ENCODE measurements at places on chromosomes 5 and 9. TPM values are rescaled to one million over a fixed set of nuclear protein-coding genes. Genes with fewer than 3 reads are reported as not detected.

RANBP17 gene
- not detected for total RNA-seq

SOX30 gene
- not detected for total RNA-seq

ZFP2 gene
- 0.15 TPM for total RNA-seq

DBH gene
- not detected for total RNA-seq

ARHGEF39 gene
- 1.2 TPM for total RNA-seq

GABRB2 gene
- not detected for total RNA-seq

SHOC1 gene
- not detected for total RNA-seq

ANAPC2 gene
- total RNA-seq: 73.3 TPM

GRIA1 gene
- not detected for total RNA-seq

TEX48 gene
- not detected for total RNA-seq

GHR gene
- total RNA-seq: not detected

DNA sequence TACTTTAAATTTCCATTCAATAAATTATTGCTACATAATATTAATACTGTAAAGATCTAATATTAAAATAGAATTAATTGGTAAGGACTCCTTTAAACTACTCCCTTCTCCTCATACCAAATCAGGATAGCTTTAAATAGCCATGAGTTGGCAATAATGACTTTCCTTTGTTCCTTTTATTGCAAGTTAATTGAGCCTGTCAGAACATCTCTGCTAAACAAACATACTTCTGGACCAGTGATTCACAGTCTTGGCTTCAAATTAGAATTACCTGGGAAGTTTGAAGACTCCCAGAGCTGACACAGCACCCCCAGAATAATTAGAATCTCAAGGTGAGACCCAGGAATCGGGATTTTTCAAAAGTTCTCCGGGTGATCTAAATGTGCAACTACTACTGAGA lies 18.7 kb downstream of the C5orf58 start:
- DNase-seq: no peak

GRCh38 chr5:139684350-139684880 lies 36.3 kb downstream of the CXXC5 start:
- DNase-seq: no peak

DNA sequence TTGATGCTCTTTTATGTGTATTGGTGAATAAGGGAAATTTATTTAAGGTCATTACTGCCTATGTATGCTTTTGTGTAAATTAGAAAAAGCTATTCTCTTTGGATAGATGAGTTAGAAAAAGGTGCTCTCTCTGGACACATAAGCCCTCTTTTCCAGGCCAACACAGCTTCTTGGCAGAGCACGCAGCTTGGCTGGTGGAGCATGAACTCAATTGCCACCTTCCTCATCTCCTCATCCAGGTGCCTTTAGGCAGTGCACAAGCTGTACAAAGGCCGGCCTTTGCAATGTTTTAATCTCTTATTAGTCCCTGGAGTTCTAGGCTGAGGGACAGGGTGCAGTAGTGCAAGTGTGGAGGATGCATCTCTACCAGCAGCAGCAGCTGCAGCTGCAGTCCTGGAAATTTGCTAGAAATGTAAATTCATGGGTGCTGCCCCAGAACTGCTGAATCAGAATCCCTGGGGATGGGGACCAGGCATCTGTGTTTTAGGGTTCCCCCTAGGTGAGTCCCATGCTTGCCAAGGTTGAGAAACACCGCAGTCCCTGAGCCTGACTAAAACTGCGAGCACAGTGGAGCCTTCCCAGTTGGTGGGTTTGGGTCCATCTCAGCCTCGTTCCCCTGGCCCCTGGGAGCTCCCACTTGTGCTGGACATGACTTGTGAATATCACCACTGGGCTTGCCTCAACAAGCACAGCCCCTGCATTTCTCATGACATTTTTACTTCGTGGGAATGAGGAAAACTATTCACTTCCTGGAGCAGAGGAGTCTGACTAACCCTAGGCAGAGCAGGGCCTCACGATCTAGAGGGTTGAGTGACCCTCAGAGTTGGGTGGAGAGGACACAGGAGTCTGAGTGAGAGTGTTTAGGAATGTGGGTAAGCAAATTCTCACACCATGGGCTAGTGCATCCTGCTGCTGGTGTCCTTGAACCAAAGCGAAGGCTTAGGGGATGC lies 272.3 kb downstream of the ZSWIM6 start:
- no peak for DNase-seq

DNA sequence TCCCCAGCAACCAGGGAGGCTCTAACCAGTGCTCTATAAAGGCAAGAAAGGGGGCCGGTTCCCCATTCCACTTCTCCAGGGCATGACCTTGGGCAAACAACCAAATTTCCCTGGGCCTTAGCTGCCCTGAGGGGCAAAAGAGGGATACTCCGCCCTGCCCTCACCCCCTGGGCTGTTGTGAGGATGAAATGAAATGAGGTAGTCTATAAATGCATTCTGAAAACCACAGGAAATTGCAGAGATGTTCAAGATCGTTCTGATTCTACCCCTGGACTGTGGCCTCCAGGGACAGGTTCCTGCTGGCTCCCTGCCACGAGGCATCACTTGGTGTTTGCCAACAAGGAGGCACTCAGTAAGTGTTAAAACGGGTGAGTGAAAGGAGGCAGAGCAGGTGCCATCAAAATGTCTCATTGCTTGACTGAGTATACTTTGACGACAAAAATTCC lies 5.7 kb downstream of the RAPGEF1 start:
- DNase-seq: no peak

- DNase-seq: no peak
Measured at GRCh38 chr9:8329561-8330283, 530.1 kb upstream of the DMAC1 start.

DNA sequence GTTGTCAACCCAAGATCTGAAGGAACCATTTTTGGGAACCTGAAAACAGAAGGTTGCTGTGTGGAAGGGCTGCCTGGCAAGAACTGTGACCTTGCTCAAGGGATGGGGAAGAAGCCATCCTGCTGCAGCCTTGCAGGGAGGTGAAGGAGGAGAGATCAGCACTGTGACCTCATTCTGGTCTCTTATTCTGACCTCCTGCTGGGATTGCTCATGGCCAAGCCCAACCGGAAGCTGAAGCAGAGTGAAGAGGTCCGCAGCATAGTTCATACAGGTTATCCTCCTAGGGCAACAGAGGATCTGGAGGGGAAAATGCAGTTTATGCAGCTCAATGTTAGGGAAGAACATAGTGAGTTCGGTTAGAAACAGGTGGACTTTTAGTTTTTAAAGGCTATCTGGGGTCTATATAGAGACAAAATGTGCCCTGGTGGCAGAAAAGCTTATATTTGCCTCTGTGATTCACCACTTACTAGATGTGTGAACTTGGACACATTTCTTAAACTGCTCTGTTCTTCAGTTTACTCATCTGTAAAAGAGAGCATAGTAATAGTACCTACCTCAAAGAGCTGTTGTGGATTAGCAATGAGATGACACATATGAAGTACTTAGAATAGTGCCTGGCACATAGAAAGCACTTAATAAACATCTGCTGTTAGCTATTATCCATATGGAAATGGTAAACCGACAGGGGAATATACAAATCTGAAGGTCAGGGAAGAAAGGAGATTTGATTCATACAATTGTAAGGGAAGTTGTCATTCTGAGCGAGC lies 57.9 kb upstream of the BNC2 start:
- DNase-seq: no peak

- DNase-seq: no peak
Measured at GRCh38 chr5:122367456-122367855, 55.4 kb downstream of the SNCAIP start.

DNA sequence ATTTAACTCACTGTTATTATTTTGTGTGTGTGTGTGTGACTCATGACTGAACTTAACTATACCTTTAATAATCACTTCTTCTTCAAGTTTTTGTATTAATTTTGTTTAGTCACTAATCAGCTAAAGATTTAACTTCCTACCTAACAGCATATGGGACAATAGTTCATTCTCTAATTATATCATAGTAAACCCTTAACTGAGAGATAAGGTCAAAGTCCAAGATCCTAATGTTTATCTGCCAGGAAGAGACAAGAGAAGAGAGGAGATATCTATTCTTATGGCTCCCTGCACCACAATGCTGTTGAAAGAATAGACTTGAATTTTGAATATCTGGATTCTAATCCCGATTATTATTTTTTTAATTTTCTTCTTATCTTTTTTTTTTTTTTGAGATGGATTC lies 28.1 kb downstream of the FREM1 start:
- no peak for DNase-seq

DNA sequence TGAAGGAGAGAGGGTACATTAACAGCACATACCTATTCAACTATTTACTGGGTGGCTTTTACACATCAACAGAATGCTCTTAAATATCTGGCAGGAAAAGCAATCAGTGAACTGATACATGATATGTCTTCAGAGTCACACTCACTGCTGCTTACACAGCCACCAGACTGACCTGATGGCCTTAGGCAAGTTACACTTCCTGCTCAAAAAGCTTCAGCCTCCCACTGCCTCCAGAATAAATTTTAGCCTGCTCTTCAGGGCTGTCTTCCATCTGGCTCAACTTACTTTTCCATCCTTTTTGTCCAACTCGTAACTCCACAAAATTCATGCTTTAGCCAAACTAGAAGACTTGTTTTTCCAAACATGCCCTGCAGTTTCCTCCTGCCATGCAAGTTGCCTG lies 10.7 kb downstream of the LOX start:
- no peak for DNase-seq

DNA sequence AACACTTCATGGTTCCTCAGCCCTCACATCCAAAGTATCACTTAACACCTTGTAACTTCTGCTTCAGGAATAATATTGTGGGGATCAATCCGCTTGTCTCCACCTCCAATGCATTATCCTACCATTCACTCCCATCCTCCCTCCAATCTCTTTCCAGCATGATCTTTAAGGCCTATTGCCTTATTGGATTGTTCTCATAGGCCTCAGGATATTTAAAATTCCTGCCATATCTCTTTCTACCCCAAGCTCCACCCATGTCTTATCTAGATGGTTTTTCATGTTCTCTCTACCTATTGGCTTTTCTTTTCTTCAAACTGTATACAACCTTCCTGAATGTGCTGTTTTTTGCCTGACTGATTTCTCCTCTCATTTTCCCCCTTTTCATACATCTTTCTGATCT lies 7.2 kb downstream of the KDM4C start:
- DNase-seq: no peak
